ENCODE measurements at places on chromosomes 12 and 14.

- no peak for DNase-seq
Measured at GRCh38 chr12:7411343-7411742, 32.6 kb downstream of the CD163L1 start.

- no peak for DNase-seq
Measured at GRCh38 chr12:27808841-27809240, 28.8 kb upstream of the MANSC4 start.

- no peak for DNase-seq
Measured at GRCh38 chr14:99258341-99258861, 13.6 kb downstream of the BCL11B start.

DNA sequence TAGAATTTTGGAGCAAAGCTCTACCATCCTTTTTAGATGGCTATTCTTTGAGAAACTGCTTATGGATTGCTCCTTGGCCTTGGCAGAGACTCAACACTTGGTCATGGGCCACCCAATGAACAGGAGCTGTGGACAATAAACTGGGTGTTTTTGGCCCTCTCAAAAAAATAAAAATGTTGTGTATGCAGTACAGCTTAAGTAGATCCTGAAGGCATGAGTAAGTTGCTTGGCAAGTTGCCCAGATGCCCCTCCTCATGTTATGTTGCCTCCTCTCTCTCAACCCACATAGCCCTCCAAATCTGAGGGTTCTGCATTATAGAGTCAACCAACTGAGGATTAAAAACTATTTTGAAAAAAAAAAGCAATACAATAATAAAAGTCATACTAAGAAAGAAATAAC, 124.9 kb downstream of the ATP23 start:
- no peak for DNase-seq

DNA sequence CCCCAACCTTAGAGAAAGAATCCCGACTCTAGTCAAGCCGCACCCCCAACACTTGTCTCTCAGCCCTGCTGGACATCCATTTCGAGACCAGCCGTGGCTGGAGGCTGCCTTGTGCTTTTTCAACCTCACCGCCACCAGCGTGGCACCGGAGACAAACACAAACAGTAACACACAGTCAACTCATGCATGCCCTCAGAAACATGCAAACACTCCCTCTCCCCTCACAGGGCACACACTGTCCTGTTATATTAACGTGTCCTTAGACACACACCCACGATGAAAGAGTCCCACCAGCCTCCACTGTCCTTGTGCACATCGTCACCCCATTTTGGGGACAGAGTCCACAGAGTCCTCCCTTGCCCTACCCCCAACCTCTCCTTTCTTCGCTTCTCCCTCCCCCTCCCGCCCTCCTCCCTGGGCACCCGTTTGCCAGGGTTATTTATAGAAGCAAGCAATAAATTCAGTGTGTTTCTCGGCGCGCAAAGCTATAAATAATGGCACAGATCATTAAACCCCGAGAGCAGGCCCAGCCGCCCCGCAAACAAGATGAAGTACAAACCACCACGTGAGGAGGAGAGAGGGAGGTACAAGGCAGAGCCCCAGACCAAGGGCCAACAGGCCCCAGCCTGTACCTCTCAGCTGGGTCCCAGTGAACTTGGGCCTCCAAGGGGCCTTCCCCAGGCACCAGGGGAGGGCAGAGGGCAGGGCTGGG, 27.9 kb downstream of the SMUG1 start:
- DNase-seq, result no peak

GRCh38 chr12:6146951-6147350, 22.5 kb upstream of the VWF start:
- DNase-seq, result no peak

DNA sequence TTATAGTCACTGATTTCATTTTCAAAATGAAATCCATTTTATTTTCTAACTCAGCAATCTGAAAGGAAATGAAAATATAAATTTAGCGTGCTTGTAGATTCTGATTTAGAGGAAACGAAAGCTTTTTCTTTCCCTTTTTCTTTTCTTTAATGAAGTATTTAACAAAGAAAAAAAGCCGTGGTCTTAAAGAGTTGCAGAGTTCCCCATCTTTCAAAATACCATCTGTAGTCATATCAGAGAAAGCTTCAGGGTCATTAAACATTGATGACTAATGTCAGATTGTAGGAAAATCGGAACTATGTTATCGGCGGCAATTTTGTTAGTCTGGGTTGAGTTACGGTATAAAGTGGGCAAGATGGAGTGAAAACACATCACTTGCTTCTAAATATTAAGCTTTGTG, 32.3 kb downstream of the DRAM1 start:
- DNase-seq, result no peak

DNA sequence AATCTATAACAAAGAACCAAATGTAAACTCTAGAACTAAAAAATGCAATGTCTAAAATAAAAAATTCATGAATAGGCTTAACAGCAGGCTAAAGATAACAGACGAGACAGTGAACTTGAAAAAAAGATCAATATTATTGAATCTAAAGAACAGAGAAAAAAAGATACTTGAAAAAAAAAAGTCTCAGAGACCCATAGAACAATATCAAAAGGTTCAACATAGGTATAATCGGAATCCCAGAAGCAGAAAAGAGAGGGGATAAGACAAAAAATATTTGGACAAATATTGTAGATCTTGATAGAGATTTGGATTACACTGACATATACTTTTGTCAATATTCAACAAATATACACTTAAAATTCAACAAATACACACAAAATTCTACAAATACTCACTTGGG, 56.6 kb downstream of the TC2N start:
- no peak for DNase-seq

- no peak for DNase-seq
Measured at GRCh38 chr12:116693286-116694227, 44.3 kb downstream of the SPRING1 start.

- DNase-seq, result no peak
Measured at GRCh38 chr14:96245710-96246538, 10.1 kb upstream of the BDKRB1 start.

GRCh38 chr14:88844980-88845491, 20.6 kb downstream of the TTC8 start:
- DNase-seq, result no peak

GRCh38 chr12:120321382-120322202, 6.0 kb downstream of the PLA2G1B start:
- no peak for DNase-seq

GRCh38 chr12:76560086-76560491, 518 bp upstream of the OSBPL8 start:
- DNase-seq, result no peak

DNA sequence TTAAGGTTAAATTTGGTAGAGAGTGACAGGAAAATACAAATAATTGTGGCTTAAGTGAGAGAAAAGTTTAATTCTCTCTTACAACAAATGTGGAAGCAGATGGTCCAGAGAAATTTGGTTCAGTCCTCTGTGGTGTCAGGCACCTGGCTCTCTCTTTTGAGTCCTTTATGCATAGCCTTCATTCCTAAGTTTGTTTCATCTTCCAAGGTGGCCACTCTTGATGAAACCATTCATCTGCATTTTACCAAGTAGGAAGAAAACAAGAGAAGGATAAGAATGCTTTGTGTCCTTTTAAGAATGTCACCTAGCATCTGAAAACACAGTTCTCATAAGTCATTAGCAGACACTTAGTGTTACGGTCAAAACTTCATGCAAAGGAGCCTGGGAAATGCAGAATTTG, 442.5 kb downstream of the CCER1 start:
- DNase-seq, result no peak

DNA sequence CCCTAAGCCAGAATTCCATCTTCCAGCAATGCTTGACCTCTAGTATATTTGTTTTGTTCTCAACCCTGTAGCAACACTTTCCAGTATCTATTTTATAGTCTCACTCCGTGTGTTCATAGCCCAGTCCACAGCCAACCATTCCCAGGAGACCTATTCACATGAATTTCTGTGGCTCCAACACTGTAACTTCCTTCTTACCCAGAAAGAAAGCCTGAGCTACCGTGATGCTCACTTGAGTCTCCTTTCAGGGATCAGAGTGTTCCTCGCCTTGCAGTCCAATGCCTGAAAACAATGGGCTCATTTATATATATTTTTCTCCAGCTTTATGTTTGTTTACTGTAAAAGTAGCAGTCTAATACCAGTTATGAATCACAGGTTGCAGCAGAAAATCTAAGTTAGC, 645.0 kb upstream of the NOVA1 start:
- no peak for DNase-seq

- no peak for DNase-seq
Measured at GRCh38 chr14:95314609-95315008, 5.1 kb downstream of the CLMN start.

DNA sequence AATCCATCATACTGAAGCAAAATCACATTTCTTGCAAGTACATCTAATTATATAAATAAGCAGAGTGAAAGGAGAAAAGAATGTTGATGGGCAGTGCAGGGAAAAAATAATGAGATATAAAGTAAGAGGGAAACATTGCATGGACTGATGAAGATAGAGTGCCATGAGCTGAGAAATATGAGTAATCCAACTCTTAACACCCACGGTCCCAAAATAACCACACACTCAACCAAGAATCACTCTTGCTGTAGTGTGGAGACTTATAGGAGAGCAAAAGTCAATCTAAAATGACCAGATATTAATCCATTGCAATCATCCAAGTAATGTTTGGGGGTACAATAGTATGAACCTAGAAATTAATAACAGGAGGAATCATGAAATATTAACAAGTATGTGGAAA, 40.2 kb downstream of the MYF5 start:
- DNase-seq, result no peak

GRCh38 chr12:115983226-115983798, 294.2 kb downstream of the MED13L start:
- no peak for DNase-seq

GRCh38 chr12:90954428-90954827, 548 bp downstream of the CCER1 start:
- no peak for DNase-seq

DNA sequence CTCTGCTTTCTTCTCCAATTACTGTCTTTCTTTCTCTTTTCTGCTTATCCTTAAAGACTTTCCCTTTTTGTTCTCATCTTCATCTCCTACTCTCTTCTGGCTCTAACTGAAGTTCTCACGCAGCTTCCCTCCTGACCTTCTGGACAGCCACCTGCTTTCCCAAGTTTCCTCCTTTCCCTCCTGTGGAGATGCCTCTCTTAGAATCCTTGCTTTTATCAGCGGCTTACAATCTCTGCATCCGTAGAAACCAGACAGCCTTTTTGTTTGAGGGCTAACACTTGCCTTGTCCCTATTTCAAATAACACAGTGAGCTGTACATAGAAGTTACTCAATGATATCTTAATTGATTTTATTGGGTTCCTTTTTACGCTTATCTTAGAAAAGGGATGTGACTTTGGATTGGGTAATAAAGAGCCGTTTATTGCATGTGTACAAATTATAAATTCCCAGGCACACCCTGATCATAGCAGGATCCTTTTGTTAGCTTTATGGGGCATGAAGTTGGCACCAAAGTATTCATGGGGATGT, 2.1 kb upstream of the LGALS3 start:
- DNase-seq, result no peak

GRCh38 chr12:72433298-72433697, 161.1 kb downstream of the TRHDE start:
- no peak for DNase-seq

DNA sequence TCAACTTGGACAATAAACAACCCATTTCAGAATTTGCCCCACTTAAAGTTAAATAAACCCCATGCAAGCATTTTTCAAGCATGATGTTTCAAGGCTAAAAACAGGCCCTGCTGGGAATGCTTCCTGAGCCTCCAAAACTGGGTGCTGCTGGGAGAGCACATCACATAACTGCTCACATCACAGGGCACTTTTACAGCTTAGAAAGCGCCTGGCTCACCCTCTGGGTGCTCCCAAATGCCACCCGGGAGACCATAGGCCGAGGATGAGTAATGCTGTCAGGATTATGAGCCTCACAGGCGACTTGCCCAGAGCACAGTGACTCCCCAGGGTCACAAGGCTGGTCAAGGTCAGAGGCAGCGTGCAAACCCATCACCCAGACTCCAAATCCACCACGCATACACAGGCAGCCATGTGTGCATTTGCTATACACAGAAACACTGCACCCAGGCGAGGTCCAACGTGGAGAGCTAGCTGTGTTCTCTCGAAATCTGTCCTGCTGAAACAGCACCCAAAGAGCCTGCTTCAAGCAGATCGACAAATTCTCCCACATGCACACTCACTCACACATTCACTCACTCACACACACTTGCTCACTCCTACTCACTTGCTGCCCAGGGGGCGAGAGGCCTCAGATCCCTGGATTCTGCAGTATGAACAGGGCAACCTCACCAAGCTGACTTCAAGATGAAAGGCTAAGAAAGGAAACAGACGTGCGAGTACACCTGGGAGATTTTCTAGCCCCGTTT, 58.7 kb downstream of the ITPK1 start:
- DNase-seq, result no peak

- no peak for DNase-seq
Measured at GRCh38 chr14:24705840-24706239, 71.8 kb upstream of the GZMB start.

DNA sequence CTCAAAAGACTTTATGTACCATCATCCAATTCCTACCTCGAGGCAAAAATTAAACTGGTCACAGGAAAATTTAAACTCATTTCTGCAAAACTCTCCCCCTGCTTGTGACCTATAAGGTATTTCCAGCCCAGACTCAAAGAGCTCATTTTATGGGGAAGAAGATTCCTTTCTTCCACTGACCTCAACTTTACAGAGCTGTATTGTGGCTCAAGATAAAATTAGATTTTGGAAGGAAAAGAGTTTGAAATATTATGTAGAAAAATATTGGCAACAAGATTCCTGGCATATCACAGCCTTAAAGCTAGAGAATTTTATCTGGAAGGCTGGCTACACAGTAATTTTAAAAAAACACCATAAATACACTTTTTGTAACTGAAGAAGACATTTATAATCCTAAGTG, 91.7 kb downstream of the STXBP6 start:
- no peak for DNase-seq

DNA sequence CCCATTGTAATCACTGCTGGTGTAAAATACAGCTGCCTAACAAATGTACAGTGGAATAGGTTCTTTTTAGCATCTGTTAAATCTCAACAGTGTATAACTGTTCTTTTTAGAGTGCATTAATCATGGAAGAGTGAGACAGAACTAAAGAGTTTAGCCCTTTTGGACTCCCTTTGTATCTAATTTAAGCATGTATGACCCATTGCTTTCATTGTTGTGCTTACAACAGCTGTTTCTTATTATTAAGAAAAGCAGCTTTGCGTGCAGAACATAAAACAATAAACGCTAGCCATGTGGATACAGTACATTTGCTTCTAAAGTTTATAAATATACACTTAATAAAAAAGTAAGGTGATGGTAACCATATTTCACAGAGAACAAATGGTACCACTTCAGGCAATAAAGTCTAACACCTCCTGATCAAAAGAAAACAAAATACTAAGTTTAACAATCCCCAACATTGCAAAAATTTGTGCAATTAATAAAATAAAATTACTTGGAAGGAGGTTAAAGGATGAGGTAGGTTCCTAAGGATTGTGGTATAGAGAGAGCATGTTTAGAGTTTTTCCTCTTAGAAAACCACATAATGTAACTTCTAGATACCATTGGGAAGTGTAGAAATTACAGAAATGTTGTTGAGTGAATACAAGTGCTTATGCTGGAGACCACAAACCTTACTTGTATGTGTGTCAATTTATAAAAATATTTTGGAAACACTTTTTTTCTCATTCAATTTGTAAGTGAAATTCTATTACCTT, 448.7 kb downstream of the SLC6A15 start:
- DNase-seq, result no peak

- no peak for DNase-seq
Measured at GRCh38 chr14:100115726-100116125, 43.7 kb downstream of the DEGS2 start.

GRCh38 chr14:21098892-21099595, 589 bp upstream of the ZNF219 start:
- no peak for DNase-seq

Measured in activated naive CD8-positive, alpha-beta T cell treated with anti-CD3 and anti-CD28 coated beads, Interleukin-2, amount 50 U/mL, for 16 hours (primary cell).